H7 (cell line): ENCODE measurements at places on chromosomes 2 and 18. TPM values are rescaled to one million over a fixed set of nuclear protein-coding genes. Genes with fewer than 3 reads are reported as not detected.
A peak's percentile ranks its signal among the peaks of the same experiment; 100 is the strongest.

- peak; percentile 84 for DNase-seq
Observed at GRCh38 chr2:119158563-119159347, at the start of gene C1QL2. C1QL2 (minus strand) TSS chr2:119158751; CDS start chr2:119158269, 482 bp downstream.

GRCh38 chr18:47915930-47916329 is 14.5 kb downstream of the SMAD2 start:
- DNase-seq, result no peak

GRCh38 chr18:1353025-1353424 is 448.4 kb downstream of the ADCYAP1 start:
- no peak for DNase-seq

DNA sequence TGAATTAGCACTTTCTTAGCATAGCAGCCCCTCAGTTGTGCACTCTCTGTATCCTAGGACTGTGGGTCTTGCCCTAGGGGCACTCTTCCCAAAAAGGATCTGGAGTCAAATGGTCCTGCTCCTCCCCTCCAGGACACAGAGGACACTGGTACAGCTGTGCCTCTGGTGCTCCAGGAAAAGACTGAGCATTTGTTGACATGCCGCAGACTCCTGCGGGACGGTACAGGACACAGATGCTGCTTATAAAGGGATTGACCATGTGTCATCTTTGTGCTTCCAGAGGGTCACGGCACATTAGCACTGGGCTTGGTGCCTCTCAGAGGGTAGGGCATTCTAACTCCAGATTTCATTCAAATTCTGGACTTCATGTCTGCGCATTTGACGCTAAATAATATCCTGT is 110.5 kb downstream of the KLF7 start:
- no peak for DNase-seq

The CPLX4 gene
- not detected in 2 replicates for total RNA-seq

DNA sequence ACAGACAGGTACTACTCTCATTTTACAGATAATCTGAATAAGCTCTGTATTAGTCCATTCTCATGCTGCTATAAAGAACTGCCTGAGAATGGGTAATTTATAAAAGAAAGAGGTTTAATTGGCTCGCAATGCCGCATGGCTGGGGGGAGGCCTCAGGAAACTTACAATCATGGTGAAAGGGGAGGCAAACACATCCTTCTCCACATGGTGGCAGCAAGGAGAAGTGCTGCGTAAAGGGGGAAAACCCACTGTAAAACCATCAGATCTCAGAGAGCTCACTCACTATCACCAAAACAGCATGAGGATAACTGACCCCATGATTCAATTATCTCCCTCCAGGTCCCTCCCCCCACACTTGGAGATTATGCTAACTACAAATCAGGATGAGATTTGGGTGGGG is 254.4 kb downstream of the KCNE4 start:
- peak; percentile 47 for DNase-seq

GRCh38 chr2:173571021-173571821 is 216.5 kb downstream of the CDCA7 start:
- DNase-seq, result peak; percentile 16

GRCh38 chr2:28175028-28175427 is 217.6 kb upstream of the FOSL2 start:
- DNase-seq, result no peak

GRCh38 chr18:45894818-45895217 is 69.3 kb downstream of the SIGLEC15 start:
- DNase-seq, result no peak

DNA sequence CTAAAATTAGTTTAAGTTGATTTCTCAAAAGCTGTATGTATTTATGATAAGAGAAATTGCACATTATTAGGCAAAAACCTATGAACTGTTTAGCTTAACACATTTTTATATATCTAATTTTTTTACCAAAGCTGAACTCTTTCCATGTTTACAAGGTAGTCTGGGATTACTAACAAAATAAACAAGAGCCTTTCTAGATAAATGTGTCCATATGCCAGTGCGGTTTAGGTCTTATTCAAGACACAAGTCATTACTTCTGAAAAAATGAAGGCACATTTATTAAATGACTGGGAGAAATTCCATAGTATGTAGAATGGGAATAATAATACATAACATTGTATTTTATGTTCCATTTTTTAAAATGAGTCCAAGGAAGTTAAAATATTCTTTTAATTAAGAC is 82.0 kb downstream of the DPP4 start:
- no peak for DNase-seq

- peak; percentile 48 for DNase-seq
Observed at GRCh38 chr2:7007846-7008741, 90.9 kb downstream of the RNF144A start.

DNA sequence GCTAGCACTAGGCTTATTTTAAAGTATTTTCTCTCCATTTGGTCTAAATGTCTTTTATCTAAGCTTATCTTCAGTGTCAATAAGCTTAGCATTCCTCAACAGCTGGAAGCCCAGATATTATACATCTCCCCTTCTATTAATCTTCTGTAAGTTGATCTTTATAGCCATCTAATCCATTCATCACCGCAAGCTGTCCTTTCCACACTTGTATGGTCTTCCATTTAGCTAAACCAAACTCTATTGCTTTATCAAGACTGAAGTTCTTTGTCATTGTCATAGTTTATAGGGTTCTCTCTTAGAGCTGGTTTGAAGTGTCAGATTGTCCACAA is 101.3 kb upstream of the GPR45 start:
- no peak for DNase-seq

- DNase-seq, result no peak
Observed at GRCh38 chr2:45928946-45929345, 277.5 kb downstream of the PRKCE start.

GRCh38 chr2:214560618-214561190 is 149.8 kb downstream of the VWC2L start:
- DNase-seq, result no peak

The DSG1 gene
- total RNA-seq, result 0.14 TPM in 1 of 2 replicates, not detected in the other

DNA sequence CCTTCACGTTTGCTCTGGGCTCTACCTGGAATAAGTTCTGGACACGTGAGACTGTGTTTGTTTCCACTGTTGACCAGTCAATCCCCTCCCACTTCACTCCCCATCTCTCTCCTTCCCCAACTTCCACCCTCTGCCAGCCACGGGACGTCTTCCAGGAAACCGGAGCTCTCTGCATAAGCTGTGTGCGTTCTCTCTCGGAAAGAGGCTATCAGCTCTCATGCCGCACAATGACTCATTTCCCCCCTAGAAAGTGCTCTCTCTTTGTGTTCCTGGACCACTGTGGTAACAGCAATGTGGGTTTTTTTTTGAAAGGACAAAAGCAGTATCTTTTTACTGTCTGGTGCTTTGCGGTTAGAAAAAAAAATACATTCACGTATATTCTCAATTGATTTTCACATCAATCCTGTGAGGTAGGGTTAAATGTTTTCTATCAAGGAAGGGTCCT is 10.2 kb downstream of the PROKR1 start:
- no peak for DNase-seq

DNA sequence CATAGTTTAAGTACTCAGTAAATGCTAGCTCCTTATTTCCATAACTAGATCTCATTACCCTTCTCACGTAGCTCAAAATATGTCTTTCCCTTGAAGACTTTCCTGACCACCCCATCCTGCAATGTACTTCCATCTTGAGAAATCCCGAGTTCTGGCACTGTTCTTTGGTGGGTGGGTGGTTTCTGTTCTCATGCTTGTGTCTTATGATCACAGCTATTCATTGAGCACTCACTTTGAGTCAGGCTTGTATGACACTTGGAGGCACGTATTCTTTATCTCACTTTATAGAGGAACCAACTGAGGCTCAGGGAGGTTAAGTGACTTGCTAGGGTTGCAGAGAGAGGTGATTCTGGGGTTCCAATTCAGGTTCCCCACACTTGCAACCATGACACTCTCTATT is 9.0 kb upstream of the CLIP4 start:
- no peak for DNase-seq

GRCh38 chr2:172806493-172806892 is 70.8 kb downstream of the RAPGEF4 start:
- peak; percentile 37 for DNase-seq

The C2orf81 gene
- 0.83 and 1.6 TPM in 2 replicates for total RNA-seq

GRCh38 chr2:178895872-178896271 is 88.6 kb upstream of the TTN start:
- no peak for DNase-seq

- DNase-seq, result no peak
Observed at GRCh38 chr2:234670806-234671205, 173.9 kb upstream of the ARL4C start.

The NYAP2 gene
- not detected in 2 replicates for total RNA-seq

DNA sequence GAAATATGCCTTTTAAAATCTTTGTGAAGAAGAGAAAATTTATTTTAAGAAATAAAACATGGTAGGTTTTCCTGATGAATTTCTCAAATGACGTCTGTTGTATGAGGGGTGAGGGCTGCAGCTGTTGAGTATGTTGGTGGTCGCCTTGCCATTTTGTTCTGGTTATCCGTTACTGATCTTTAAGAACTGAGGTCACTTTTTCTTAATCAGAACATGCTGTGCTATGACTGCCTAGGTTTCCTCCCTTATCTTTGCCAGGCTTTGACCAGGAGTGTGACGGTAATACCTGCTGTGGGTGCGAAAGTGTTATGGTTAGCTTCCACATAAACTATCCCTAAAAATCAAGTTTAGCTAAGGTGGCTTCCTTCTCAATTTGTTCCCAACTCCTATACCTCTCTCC is 176.9 kb downstream of the DIS3L2 start:
- DNase-seq, result no peak

- DNase-seq, result no peak
Observed at GRCh38 chr2:152823905-152824304, 105.5 kb downstream of the ARL6IP6 start.

- DNase-seq, result no peak
Observed at GRCh38 chr2:156797832-156798231, 361.7 kb downstream of the GPD2 start.

- DNase-seq, result no peak
Observed at GRCh38 chr2:26679867-26680266, 12.7 kb upstream of the KCNK3 start.

- DNase-seq, result no peak
Observed at GRCh38 chr2:236852100-236852976, 233.4 kb upstream of the COPS8 start.

DNA sequence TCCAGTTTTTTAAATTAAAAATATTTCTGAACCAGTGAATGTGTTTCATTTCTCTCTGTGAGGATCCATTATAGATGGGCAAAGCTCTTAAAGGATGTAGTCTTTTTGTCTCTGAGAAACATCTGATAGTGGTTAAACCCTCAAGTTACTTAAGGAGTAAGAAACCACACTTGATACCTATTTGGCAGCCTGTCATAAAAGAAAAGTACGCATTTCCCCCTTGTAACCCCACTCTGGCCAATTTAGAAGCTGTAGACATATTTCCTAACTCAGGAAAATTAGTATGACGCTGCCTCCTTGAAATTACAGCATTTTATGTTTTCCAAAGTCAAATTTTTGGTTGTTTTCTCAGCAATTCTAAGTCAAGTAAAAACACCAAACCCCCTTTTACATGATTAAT is 2.0 kb downstream of the STAT4 start:
- no peak for DNase-seq
